ENCODE measurements at places on chromosomes 12 and 14.

- DNase-seq, result no peak
These were observed 564 bp upstream of the THTPA start for GRCh38 chr14:23555533-23555881.

GRCh38 chr12:46244997-46245396 lies 23.8 kb downstream of the SLC38A1 start:
- no peak for DNase-seq

- DNase-seq, result no peak
These were observed 22.8 kb upstream of the RASSF3 start for GRCh38 chr12:64587447-64587846.

- DNase-seq, result no peak
These were observed 62.0 kb upstream of the SCN8A start for GRCh38 chr12:51528852-51529650.

DNA sequence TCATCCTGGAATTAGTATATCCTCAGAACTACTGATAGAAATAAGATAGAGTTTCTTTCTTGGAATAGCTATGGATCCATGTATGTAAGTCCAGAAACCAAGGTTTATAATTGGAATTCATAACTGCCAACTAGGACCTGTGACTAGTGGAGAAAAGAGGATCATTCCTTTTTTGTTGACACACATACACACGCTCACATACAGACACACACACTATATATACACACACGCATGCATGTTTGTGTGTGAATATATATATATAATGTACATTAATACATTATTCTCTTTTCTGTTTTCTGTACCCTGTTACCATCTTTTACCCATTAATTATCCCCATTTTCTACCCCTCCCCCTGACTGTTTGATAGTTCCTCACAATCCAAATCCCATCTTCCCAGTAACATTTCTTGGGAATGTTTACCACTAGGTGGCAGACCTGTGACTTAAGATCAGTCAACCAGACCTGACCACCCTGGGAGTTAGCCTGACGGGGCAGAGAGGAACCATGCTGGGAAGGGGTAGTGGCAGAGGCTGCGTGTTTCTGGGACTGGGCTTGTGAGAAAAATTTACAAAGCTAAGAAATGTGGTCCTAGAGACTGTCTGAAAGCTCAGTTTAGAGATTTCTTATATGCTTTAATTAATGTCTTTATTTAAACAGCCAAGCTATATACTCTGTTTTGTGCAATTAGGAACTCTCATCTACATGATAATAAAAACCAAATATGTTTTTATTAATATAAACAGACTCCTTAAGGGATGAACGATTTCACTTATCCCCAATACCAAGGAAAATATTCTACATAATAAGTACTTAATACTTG lies 308.0 kb downstream of the PPFIA2 start:
- DNase-seq, result peak; percentile 19

- DNase-seq, result peak; percentile 34
These were observed 44.4 kb downstream of the AEBP2 start for GRCh38 chr12:19483727-19484126.
